ENCODE measurements at places on chromosomes 11 and 22.

DNA sequence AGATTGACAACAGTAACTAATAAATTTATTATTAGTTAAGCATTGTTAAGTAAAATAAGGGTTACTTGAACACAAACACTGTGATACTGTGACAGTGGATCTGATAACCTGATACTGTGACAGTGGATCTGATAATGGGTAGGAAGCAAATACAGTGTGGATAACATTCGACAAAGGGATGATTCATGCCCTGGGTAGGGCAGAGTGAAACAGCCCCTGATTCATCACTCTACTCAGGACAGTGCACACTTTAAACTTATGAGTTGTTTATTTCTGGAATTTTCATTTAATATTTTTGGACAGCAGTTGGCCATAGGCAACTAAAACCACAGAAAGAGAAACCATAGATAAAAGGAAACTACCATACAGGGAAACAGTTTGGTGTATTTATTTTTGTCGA is 60.8 kb upstream of the CTSC start:
- no peak for DNase-seq

GRCh38 chr22:39343259-39344045 is 6.3 kb upstream of the SYNGR1 start:
- DNase-seq: no peak

DNA sequence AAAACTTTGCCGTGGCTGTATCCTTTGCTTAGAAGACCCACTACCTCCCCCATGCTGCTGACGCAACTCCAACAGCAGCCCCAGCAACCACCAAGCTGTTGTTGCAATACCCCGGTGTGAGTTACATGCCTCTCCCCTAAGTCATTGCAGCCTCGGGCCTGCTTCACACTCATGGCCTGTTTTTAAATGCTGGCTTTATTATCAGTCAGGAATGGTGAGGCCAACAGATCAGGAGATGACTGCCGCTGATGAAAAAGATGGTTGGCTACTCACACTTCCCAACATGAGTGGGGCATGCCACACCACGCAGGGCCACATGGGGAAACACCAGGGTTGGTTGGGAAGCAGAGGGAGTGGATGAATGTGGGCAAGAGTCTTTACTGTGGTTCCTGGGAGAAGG is 171.5 kb upstream of the SYT13 start:
- no peak for DNase-seq

GRCh38 chr11:20154381-20154780 is 5.9 kb downstream of the DBX1 start:
- no peak for DNase-seq

DNA sequence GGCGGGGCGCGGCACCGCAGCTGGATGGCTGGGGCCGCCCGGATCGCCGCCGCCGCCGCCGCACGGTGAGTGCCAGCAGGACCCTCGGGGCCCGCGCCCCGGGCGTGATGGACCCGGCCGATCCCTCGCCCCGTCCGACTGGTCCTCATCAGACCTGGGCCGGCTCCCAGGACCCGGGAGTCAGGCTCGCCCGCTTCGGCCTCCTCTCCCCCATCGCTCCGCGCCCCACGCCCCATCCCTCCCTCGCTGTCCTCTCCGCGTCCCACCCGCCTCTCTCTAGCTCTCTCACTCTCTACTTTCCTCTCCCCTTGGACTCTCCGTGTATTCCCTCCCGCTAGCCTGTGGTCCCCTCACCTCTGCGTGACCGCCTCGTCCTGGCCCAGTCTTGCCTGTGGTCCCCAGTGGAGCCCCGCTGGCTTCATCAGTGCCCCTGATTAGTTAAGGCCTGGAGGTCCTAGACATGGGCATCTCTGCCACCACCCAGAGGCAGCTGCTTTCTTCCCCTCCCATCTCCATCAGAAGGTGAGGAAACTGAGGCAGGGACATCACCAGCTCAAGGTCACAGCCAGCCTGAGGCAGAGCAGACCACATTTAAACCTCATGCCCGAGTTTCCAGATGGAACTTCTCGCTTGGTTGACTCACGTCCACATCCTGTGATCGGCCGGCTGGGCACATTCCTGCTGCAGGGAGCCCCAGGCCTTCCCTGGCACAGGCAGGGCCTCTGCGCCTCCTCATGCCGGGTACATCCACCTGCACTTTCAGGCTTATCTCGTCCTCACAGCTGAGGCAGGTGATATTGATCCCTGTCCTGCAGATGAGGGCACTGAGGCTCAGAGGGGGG is 429 bp downstream of the SLC39A13 start:
- DNase-seq: no peak

- DNase-seq: no peak
Observed at GRCh38 chr11:17574141-17575091, 27.4 kb downstream of the OTOG start.

DNA sequence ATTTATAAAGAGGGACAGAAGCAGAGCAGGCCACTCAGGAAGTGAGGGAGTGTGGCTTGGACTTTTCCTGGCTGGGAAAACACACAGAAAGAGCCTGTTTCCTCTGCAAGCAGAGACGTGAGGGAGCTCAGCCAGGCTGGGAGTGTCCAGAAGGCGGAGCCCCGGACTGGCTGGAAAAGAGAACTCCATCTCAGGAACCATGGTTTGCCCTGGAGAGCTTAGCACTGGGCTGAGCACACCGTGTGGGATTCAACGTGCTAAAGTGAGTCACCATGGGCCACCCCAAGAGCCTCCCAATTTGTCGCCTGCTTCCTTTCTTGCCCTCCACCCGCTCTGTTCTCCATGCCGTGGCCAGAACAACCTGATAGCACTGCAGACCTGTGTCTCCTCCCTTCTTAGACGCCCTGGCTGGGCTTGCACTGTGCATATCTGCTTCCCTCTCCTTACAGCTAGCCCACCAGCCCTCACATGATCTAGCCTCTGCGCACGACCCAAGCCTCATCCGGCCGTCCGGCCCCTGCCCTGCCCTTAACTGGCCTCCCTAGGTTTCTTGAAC is 51.8 kb downstream of the GALNT18 start:
- DNase-seq: no peak

DNA sequence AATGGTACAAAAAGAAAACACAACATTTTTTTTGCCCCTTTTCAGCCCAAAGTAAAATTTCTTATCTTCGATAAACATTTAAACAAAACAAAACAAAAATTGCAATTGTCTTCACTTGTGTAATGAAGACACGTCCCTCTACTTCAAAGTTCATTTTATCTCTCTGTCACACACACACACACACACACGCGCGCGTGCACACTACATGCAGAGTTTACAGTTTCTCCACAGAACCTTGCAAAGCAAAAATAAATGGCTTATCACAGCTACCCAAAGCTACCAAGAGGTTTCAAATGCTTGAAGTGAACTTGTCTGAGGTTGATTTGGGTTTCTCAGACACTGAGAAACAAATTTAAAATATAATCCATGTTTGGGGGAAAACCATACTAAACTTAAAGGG is 72.3 kb downstream of the ETS1 start:
- DNase-seq: no peak

DNA sequence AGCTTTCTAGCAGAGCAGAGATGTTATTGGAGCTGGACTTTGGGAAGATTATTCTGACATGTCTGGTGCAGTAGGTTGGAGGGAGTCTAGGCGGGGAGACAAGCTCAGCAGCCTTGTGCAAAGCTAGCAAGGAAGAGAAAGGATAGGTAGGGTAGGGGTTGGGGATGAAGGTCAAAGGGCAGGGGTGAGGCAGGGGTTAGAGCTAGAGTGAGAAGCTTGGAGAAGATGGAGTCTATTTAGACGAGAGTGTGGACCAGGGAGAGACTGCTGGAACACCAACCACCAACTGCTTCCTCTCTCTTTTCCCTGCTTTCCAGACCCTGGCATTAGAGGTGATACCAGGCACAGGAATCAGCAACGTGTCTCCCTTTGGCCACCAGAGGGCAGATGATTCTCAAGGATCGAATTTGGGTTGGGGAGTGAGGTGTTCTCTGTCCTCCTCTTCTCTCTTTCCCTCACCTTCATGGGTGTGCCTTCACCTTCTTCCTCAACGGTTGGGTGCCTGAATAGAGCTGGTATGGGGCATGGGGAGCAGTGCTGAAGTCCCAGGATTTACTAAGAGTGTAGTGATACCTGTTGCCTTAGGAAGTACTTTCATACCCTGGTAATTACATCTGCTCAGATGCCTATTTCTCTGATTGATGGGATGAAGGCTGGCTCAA is 1.8 kb upstream of the MARK2 start:
- peak; percentile 21 for DNase-seq

- DNase-seq: no peak
Observed at GRCh38 chr11:116311206-116311605, 461.6 kb downstream of the BUD13 start.

DNA sequence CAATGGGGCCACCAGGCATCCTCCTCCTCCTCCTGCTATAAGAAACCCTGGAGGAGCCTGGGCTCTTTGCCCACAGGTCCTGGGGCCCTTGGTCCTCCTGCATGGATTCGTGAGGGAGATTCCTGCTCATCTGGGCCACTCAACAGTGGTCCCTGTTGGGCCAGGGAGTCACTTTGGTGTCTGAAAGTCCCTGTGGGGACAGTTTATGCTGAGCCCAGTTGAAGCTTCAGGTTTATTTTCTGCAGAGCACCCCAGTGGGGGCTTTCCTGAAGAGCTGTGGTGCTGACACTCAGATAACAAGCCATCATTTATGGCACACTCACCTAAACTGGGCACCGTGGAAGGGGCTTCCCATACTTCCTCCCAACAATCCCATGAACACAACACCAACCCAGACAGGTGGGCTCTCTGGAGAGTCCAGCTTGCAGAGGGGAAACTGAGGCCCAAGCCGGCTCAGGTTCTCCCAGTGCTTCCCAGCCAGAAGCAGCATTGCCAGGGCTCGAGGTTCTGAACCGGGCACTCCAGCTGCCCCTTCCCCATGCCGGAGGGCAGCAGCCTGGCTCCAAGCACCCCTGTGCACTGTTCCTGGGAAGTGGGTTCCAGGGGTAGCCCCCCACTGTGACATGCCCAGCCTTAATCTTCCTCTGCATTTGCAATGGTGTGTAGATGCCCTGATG is 91.3 kb downstream of the MYEOV start:
- DNase-seq: no peak

DNA sequence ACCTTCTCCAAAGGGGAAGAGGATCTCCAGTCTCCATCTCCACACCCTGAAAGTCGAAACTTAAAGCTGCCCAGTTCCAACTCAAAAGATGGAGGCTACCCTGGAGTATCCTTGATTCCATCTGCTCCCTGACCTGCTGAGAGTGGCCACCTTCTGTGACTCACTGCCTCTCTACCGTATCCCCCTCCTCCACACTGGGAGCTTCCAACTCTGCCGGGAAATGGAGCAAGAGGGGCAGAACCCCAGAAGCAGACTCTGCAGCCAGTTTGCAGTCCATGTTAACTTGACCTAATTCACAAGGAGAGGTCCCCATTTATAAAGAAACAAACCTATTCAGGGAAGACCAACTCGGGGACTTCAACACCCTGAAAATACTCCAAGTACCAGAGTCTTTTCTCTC is 22.0 kb upstream of the IRAG1 start:
- DNase-seq: no peak

GRCh38 chr11:125304876-125305275 is 140.3 kb downstream of the PKNOX2 start:
- no peak for DNase-seq

DNA sequence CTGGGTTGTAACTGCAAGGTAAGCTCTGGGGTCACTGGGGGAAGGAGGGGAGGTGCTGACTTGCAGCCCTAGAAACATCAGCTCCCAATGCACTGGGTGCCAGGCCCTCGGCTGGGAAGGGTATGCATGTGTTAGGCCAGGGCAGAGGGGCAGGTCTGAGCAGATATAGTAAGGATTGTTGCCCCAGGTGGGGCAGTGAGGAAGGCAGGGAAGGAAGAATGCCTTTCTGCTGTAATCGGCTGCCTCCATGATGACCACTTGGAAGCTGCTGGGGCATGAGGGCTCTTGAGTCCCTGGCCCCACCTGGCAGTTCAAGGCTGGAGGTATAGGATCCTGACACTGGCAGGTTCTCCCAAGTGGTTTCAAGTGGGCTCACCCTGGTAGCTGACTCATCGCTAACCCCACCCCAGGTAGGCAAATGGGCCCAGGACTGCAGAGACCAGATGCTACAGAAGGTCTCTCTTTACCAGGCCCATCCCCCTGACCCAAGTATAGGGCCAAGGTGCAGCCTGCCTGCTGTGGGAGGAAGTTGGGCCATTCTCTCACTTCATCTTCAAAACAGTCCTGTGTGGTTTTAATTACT is 56.7 kb downstream of the TIMP3 start:
- no peak for DNase-seq

GRCh38 chr11:102603576-102603975 is 21.6 kb downstream of the MMP20 start:
- no peak for DNase-seq

DNA sequence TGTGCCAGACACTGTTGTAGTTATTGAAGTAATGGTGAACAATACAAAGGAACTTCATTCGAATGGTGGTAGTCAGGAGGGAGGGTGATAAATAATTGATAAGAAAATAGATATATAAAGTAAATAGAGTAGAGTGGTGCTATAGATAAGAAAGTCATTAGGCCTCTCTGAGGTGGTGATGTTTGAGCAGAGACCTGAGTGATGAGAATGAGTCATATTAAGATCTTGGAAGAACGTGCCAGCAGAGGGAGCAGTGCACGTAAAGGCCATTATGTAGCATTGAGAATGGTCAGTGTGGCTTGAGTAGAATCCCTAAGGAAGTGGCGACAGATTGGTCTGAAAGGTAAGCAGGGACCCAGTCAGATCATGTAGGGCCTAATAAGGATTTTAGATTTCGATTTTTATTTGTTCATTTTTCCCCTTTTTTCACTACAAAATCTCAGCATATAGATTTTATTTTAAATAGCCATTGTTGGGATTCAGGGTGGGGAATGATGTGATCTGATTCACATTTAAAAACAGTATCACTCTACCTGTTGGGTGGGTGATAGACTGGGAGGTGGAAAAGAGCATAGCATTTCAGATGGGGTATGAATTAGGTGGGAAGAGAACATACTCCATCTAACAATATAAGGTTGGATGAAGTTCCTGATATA is 44.7 kb downstream of the CCDC90B start:
- DNase-seq: no peak

Measured in C1 segment of cervical spinal cord (tissue), 14 donors.